Skeletal muscle cell (primary cell): ENCODE measurements at places on chromosomes 4 and X.
A peak's percentile ranks its signal among the peaks of the same experiment; 100 is the strongest.

DNA sequence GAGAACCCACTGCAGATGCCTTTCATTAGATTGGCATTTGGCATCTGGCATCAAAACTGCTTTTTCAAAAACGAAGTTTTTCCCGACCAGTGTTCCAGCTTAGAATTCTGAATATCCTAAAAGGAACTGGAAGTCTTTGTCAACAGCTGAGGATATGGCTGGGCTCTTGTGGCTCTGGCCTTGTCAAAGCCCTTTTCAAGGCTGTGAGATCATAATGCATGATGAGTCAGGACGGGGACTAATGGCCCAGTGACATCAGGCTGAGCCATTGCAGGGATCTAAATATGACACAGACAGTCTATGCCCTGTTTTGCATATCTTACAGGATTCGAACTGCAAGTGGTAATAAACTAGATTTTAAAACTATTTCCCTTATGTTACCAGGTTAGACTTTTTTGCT, 306.4 kb downstream of the PTTG2 start:
- no peak for DNase-seq

DNA sequence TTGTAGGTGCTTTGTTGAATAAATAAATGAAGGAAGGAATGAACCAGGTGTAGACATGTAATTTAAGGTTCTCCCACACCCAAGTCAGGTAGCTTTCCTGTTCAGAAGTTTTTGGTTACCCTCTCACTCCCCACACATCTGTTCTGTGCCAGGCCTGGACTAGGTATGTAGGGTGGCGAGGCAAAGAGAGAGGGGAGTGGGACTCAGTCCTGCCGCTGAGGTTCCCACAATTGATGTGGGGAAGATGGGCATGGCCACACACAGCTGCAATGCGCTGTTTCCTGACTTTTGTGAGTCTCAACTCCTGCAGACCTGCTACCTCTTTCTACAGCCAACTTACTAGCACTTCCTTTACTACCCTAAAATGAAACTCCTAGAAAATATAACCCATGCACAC, 88.9 kb downstream of the RTL5 start:
- no peak for DNase-seq

DNA sequence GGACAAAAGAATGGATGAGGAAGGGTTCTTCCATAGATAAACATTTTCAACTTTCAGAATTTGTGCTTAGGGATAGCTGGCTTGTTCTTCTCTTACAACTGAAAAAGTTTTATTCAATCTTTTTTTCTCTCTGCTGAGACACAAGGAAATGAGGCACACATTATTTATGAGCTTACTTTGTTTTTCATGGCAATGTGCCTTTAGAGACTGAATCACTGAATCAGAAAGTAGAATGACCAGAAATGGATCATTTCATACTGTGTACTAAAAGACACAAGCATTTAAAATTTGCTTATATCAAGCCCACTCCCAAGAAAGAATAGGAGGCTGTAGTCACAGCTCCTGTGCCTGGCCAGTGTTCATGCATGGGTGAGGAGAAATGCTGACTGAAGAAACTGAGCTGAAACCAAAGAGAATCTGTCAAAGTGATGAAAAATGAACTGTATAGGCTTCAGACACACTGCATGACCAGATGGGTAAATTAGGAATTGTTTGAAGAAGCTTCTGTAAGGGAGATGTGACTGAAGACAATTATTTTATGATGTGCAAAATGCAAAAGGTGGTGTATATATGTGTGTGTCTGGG, 413.8 kb downstream of the RAPGEF2 start:
- DNase-seq: peak; percentile 34

- DNase-seq: no peak
These were observed 964 bp downstream of the VEGFC start for GRCh38 chr4:176791591-176792325.

DNA sequence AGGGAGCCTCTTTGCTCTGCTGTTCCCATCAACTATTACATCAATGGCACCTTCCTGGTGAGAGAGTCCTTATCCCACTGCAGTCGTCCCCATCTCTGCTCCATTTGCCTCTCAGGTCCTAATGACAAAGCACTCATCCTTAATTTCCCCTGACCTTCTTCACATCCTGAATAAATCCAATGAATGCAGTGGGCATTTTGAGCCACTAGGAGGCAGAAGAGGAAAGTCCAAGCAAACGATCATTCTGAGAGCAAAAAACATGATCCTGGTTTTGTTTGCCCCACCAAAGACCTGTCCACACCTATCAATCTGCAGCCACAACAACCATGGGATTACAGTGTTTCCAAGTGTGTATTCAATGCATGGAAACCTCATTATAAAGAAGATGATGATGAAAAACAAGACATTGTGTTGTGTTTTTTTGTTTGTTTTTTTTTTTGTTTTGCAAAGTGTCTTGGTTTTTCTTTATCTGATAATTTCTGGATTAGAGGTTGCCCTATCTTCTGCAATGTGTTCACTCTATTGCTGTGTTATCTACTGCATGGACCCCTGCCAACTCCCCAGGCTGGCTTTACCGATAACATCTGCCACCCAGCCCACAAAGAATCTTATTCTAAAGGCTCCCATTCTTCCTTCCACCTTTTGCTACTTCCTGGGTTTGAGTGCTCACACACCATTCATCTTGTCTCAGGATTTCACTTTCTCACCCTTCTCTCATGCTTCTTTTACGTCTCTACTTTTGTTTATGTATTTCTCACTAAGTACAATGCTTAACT, 207.2 kb downstream of the NLGN4X start:
- no peak for DNase-seq

DNA sequence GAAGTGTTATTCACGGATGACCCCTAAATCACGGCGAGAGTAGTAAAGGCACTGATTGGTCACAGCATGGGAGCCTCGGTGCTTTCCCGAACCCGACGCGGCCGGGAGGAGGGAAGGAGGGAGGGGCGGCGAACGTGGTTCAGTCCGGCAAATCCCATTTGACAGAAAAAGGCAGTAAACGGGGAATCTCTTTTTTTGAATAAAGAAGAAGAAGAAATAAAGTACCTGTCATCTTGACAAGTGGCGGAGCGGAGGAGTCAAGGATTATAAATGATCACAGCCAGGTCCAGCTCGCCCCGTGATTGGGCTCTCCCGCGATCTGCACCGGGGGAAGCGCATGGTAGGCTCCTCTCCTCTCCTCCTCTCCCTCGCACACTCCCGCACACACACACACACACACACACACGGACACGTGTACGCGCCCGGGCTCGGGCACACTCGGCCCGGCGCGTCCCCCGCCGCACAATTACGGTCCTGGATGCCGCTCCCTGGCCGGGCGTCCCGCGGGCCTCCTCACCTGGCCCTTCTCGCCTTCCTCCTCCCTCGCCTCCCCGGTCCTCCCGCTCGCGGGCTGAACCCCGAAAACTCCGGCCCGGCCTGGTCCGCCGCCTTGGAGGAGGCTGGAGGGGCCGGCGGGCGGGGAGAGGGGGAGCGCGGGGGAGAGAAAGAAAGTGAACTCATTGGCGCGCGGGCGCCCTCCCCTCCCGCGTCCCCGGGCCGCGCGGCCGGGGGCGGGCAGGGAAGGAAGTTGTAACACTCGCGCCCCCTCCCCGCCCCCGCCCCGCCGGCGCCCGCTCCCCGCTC, 99.2 kb upstream of the TENM3 start:
- DNase-seq: peak; percentile 65

DNA sequence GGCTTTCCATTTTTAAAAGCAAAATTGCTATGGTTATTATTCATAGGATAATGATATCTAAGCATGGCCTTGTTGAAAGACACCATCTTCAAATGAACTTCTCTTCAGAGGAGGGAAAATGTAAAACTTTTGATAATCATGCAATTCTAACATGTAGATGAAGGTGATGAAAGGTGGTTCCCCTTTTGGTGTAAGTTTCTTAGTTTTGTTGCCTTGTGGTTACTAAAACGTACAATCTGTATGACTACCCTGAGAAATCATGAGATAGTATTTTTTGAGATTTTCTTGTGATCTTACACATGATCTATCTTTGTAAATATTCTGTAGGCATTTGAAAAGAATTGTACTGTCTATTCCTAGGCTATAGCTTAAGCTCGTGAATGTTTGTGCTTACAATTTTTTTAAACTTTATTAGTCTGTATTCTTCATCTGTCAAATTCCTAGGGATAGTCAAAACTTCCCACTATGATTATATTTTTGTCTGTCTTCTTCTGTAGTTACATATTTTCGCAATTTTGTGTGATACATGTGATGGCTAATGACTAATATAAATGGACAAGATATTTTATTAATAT, 47.5 kb downstream of the PTPN13 start:
- no peak for DNase-seq

- DNase-seq: no peak
These were observed 102.3 kb downstream of the FAM193A start for GRCh38 chr4:2638730-2639129.

DNA sequence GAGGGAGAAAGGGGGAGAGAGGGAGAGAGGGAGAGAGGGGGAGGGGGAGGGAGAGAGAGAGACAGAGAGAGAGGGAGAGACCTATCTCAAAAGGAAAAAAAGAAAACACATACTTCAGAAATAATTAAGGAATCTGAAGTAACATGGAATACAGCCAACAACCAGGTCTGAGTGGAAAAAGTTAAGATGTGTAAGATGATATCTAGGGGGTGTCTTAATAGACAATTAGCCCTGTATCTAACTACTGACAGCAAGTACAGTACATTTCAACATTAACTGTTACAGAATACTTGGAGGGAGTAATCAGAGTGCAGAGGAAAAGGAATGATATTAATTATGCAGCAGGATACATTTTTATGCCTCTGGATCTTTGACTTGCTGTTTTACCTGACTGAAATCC, 22.4 kb downstream of the NUP54 start:
- no peak for DNase-seq

DNA sequence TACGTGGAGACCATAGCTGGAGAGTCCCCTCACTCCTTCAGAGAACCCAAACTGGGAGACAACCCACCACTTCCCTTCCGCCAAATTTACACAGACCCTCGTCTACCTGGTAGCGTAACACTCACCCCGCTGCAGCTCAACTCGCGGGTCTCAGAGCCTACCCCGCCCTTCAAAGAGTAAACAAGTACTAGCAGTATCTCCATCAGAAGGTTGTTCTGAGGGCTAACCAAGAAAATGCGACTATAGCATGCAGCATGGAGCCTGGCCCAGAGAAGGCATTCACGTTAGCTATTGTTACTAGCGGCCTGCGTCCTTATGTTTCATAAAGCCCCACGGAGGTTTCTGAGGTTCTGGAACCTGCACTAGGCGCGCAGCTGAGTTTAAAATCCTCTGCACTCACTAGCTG, 531 bp upstream of the MANBA start:
- DNase-seq: no peak

DNA sequence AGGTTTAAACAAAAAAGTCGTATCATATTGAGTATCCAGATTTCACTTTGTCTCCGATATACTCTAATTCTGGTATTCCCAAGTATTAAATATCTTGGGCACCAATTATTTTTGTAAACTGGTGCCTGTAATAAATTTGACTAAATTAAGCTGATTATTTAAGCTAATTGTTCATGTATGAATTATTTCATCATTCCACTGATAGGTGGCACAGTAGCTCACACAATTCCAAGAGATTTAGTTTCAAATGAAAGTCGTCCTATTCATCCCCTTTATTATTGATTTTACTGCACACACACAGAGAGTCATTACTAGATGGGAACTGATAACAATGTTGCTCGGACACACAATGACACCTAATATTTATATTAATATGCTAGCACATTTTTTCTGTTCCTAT, 432.4 kb downstream of the DMD start:
- no peak for DNase-seq

GRCh38 chrX:123436512-123437136, 252.5 kb downstream of the GRIA3 start:
- DNase-seq: no peak

DNA sequence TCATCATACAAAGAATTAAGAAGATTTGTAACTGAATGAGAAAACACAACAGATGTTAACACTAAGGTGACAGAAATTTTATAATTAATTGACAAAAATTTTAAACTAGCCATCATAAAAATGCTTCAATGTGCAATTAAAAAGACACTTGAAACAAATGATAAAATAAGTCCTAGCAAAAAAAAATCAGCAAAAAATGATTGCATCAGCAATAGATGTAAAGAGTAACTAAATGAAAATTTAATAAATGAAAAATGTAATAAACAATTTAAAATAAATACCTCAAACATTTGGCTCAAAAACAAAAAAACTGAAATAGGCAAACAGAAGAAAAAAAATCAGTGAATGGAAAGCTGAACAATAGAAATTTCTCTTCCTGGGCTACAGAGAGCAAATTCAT, 380.7 kb upstream of the GALNTL6 start:
- no peak for DNase-seq

GRCh38 chr4:137206781-137207180, 325.5 kb downstream of the PCDH18 start:
- no peak for DNase-seq

- no peak for DNase-seq
These were observed 352.8 kb upstream of the PABPC5 start for GRCh38 chrX:91081873-91082272.

- DNase-seq: no peak
These were observed 76.1 kb upstream of the EMCN start for GRCh38 chr4:100593935-100594334.

- no peak for DNase-seq
These were observed 605.0 kb upstream of the GRIA3 start for GRCh38 chrX:122579036-122579435.

GRCh38 chr4:87121341-87122065, 98.9 kb downstream of the KLHL8 start:
- no peak for DNase-seq

DNA sequence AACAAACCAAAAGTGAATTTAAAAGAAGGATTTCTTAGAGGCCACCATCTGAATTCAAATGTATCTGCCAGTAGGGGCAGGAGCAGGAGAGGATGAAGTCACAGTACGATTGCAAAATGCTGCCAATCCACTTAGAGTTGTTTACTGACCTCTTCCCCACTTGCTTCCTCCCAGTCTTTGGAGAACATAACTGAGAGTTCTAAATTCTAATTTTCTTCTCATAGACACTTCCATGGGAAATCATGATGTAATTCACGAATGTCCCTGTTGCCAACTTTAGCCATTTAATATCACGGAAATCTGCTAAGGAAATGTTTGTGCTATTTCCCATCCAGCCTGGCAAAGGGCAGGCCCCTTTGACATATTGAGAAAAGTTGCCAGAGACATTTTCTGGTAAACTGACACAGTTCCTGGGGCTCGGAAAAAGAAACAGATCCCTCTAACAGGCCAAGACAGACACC, 33.6 kb upstream of the NOCT start:
- DNase-seq: peak; percentile 72

DNA sequence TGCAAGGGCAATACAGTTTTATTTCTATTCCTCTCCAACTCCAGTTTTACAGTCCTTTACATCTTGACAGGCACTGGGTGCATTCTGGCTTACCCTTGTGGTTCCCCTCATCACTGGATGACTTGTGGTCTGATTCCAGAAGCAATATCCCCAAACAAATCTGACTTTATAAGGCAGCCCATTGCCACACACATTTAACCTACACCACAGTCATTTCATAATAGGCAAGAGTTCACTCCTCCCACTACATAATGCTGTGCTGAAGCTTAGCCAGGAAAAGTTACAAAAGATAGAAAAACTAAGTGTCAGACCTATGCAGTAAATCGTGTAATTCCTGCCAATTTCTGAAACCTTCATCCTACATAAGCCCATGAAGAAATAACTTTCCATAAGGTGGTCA, 82.9 kb upstream of the MID1IP1 start:
- DNase-seq: no peak
